Endothelial cell of umbilical vein (primary cell): ENCODE measurements at places on chromosomes 5 and 9. TPM values are rescaled to one million over a fixed set of nuclear protein-coding genes. Genes with fewer than 3 reads are reported as not detected.

DNA sequence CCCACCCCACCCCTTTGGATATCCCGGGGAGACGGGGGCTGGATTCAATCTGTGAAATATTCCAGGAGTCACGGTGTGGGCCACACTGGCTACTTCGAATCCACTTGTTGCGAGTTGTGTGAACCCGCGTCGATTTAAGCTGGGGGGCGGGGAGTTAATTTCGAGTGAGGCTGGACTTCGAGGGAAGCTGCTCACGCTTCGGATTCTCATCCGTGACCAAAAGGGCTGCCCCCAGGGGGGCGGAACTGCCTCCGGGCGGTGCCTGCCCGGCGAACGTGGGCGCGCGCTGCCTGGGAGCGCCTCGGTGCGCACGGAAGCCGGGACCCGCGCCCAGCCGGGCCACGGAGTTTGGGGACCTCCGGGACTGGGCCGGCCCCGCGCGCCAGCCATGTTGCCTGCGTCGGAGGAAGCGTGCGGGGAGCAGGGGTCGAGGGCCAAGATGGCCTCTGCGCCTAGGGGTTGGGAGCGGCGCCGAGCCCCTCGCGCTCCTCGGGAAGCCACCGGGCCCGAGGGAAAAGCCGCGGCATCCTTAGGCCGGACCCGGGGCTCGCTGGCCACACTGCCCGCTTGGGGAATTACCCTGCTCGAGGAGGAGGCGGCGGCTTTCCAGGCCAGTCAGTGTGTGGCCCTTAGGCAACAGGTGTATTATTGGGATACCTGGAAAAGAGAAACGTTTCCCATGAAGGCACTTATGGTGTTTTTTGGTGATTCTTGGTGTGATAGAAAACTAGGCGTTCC, 975 bp downstream of the OCLN start:
- H3K36me3 ChIP-seq = no peaks in the 10 kb centered on the region
- H3K4me1 ChIP-seq = peaks cover 5% of the 10 kb centered on the region
- peak; percentile 44 for DNase-seq
- no peak overlapping the region for H3K27ac ChIP-seq
- H3K4me3 ChIP-seq = peak overlapping the region; percentile 91
- peaks cover 2% of the 10 kb centered on the region for H3K27me3 ChIP-seq

GRCh38 chr5:72559866-72560766, 52.9 kb upstream of the ZNF366 start:
- DNase-seq = peak; percentile 82
- H3K4me3 ChIP-seq = no peak overlapping the region

GRCh38 chr5:110021251-110021650, 331.5 kb downstream of the MAN2A1 start:
- DNase-seq = no peak
- no peaks in the 10 kb centered on the region for H3K27me3 ChIP-seq
- no peaks in the 10 kb centered on the region for H3K36me3 ChIP-seq
- no peak overlapping the region for H3K4me3 ChIP-seq
- no peaks in the 10 kb centered on the region for H3K4me1 ChIP-seq

Gene SLC22A5
- 3.6 and 3.8 TPM in 2 replicates for total RNA-seq

GRCh38 chr9:126457890-126458289, 131.3 kb downstream of the MVB12B start:
- no peak for DNase-seq
- H3K4me1 ChIP-seq = no peaks in the 10 kb centered on the region
- H3K27ac ChIP-seq = no peak overlapping the region
- no peaks in the 10 kb centered on the region for H3K36me3 ChIP-seq

DNA sequence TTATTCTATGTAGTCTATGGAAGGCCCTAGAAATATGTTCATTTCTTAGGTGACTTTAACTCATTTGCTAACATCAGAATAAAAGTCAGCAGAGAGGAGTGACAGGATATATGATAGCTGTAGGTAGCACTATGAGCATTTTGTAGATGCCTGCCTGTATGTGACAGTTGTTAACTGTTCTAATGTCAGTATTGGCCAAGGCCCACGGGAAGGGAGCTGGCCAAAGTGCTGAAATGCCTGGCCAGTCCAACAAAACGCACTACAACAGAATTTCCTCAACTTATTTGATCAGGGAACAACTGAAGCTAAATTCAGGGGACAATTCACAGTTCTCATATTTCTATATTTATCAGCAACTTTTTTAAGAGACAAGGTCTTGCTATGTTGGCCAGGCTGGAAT, 20.8 kb downstream of the SV2C start:
- peak; percentile 38 for DNase-seq
- H3K27ac ChIP-seq = no peak overlapping the region
- H3K27me3 ChIP-seq = no peaks in the 10 kb centered on the region
- no peak overlapping the region for H3K4me3 ChIP-seq

Gene BNC2
- total RNA-seq = 33.1 and 34.3 TPM in 2 replicates

Gene CRAT
- total RNA-seq = 34.2 and 36.8 TPM in 2 replicates

DNA sequence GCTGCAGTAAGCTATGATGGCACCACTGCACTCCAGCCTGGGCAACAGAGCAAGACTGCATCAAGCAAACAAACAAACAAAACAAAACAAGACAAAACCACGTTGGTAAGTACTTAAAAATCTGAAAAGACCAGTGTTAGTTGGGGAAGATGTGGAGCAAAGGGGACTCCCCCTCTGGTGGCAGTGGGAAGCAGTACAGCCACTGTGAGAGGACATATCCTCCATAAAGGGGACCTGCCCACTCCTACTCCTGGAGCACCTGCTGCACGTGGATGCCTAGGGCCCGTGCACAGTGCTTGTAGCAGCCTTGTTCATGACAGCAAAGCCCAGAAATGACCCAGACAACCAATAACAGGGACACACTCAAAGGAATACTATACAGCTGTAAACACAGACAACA, 17.0 kb upstream of the IPPK start:
- DNase-seq = no peak
- no peak overlapping the region for H3K4me3 ChIP-seq
- H3K36me3 ChIP-seq = no peaks in the 10 kb centered on the region

Gene CDK9
- total RNA-seq = 124 and 128 TPM in 2 replicates

DNA sequence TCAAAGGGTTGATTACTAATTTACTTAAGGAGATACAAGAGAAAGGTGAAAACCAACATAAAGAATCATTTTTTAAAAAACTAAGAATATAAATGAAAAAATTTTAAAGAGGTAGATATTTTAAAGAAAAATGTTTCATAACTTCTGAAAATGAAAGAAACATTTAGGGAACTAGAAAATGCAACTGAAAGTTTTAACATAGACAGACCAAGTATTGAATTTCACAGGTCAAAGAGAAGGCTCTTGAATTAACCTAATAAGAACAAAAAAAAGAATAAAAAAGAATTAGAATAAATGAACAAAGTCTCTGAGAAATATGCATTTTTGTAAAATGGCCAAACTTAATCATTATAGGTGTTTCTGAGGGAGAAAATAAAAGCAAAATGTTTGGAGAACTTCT, 16.1 kb upstream of the FAM174A start:
- H3K36me3 ChIP-seq = no peaks in the 10 kb centered on the region
- H3K4me1 ChIP-seq = no peaks in the 10 kb centered on the region
- no peak overlapping the region for H3K4me3 ChIP-seq
- DNase-seq = no peak
- H3K27me3 ChIP-seq = no peaks in the 10 kb centered on the region

DNA sequence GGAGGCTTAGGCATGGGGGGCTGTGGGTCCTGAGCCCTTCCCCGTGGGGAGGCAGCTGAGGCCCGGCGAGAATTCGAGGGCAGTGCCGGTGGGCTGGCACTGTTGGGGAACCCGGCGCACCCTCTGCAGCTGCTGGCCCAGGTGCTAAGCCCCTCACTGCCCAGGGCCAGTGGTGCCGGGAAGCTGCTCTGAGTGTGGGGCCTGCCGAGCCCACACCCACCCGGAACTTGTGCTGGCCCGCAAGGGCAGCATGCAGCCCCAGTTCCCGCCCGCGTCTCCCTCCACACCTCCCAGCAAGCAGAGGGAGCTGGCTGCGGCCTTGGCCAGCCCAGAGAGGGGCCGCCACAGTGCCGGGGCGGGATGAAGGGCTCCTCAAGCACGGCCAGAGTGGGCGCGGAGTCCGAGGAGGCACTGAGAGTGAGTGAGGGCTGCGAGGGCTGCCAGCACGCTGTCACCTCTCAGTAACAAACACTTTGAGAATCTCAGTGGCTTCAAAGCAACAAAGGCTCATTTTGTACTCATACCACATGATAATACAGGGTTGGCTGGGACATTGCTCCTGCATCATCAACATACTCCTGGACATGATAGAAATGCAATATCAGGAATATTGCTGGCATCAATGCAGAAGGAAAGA, 265.7 kb upstream of the ANKRD55 start:
- no peaks in the 10 kb centered on the region for H3K36me3 ChIP-seq
- peaks cover 21% of the 10 kb centered on the region for H3K27me3 ChIP-seq
- DNase-seq = no peak
- H3K4me1 ChIP-seq = no peaks in the 10 kb centered on the region
- H3K4me3 ChIP-seq = no peak overlapping the region
- H3K27ac ChIP-seq = no peak overlapping the region

Gene SPINK7
- total RNA-seq = not detected in 2 replicates

GRCh38 chr9:131094622-131095021, 1.7 kb upstream of the AIF1L start:
- no peak overlapping the region for H3K4me3 ChIP-seq
- peaks cover 8% of the 10 kb centered on the region for H3K27me3 ChIP-seq
- H3K27ac ChIP-seq = no peak overlapping the region
- DNase-seq = no peak
- H3K4me1 ChIP-seq = peaks cover 5% of the 10 kb centered on the region

DNA sequence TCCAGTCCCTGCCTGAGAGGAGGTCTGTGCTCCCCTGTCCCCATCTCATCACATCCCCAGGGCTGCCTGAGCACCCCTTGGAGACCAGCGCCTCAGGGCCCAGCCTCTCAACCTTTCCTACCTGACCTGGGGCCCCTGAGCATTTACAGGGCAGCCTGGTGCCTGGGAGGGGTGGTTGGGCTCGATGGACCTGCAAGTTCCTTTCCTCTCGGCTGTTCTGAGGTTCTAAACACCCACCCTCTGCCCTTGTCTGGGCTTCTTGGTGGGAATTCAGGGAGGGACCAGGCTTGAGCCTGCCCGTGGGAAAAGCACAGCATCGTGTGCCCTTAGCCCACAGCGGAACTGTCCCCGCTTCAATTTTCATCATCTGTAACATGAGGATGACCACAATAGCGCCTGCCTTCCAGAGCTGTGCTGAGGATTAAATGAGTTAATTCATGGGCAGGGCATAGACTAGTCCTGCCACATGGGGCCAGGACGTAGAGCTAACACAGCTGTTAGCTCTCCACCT, 91.0 kb upstream of the SH3PXD2B start:
- DNase-seq = no peak
- no peak overlapping the region for H3K27ac ChIP-seq
- no peaks in the 10 kb centered on the region for H3K4me1 ChIP-seq
- no peak overlapping the region for H3K4me3 ChIP-seq
- no peaks in the 10 kb centered on the region for H3K36me3 ChIP-seq

DNA sequence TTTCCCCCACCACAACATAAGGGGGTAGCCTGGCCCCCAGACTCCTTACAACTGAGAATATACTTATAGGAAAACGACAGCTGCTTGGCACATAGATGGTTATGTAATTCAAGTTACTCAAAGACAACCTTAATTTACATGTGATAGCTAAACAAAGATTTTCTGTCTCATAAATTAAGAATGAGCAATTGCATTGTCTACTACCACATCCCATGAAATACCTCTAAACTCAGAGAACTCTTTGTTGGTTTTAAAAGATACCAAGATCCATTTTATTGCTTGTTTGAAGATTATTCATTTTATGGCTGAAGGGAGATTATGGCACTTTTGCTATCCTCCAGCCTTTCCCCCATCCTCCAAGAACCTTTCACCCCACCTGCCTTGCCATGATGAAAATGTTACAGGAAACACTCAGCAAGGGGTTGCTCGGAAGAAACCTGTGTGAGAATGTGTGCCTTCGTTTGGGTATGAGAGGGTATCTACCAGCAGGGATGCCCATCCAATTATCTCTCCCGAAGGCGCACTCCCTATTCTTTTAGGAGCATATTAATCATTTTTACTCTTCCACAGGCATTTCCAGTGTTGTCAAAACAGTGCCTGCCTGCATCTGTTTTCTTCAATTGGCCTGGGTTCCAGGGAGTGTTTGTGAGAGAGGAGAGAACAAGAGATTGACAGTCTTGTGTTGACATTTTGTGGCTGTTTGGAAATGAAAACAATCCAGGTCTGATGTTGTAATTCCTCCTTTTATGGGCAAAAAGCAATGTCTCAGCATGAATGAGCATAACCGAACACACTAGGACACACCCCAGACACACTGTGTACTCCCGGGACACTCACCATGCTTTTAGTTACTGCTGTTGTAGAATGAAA, 208.0 kb upstream of the ANKRD55 start:
- no peaks in the 10 kb centered on the region for H3K4me1 ChIP-seq
- no peaks in the 10 kb centered on the region for H3K36me3 ChIP-seq
- H3K4me3 ChIP-seq = no peak overlapping the region
- H3K27ac ChIP-seq = no peak overlapping the region
- H3K27me3 ChIP-seq = peaks cover 2% of the 10 kb centered on the region

- H3K27ac ChIP-seq = no peak overlapping the region
- no peaks in the 10 kb centered on the region for H3K27me3 ChIP-seq
- no peak overlapping the region for H3K4me3 ChIP-seq
- no peaks in the 10 kb centered on the region for H3K36me3 ChIP-seq
Measured at GRCh38 chr9:101628173-101628572, 33.4 kb upstream of the PPP3R2 start.

Gene OR13J1
- not detected in 2 replicates for total RNA-seq

- H3K4me1 ChIP-seq = no peaks in the 10 kb centered on the region
- no peaks in the 10 kb centered on the region for H3K27me3 ChIP-seq
- no peak overlapping the region for H3K27ac ChIP-seq
- no peak for DNase-seq
- H3K4me3 ChIP-seq = no peak overlapping the region
- no peaks in the 10 kb centered on the region for H3K36me3 ChIP-seq
Measured at GRCh38 chr9:13364271-13365000, 84.9 kb upstream of the MPDZ start.

GRCh38 chr5:176888016-176888864, 10.9 kb downstream of the HK3 start:
- peaks cover 3% of the 10 kb centered on the region for H3K27me3 ChIP-seq
- no peaks in the 10 kb centered on the region for H3K36me3 ChIP-seq
- no peaks in the 10 kb centered on the region for H3K4me1 ChIP-seq
- DNase-seq = no peak

Gene SLC1A1
- total RNA-seq = 6.5 and 8.3 TPM in 2 replicates

DNA sequence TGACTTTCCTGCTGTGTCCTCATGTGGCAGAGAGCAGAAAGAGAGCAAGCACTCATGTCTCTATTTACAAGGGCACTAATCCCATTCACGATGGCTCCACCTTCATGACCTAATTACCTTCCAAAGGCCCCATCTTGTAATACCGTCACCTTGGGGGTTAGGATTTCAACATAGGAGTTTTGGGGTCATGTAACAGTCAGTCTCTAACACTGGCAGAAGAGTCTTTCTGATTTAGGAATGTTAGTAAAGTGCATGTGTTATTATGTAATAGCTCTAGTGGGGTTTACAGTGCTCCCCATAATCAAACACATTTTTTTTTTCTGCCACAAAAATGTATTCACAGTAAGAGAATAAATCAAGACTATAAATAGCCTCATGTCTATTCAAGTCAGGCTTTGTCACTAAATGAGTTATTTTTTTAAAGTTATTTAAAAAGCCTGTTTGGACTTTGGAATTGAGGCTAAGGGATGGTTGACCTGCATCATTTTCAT, 19.1 kb downstream of the GALNT10 start:
- H3K36me3 ChIP-seq = no peaks in the 10 kb centered on the region
- H3K27ac ChIP-seq = no peak overlapping the region
- peaks cover 4% of the 10 kb centered on the region for H3K4me1 ChIP-seq
- H3K4me3 ChIP-seq = no peak overlapping the region
- DNase-seq = no peak
- H3K27me3 ChIP-seq = no peaks in the 10 kb centered on the region
